ENCODE measurements at places on chromosomes 2 and 18.

- DNase-seq: no peak
Observed at GRCh38 chr18:53747663-53748160, 476.8 kb downstream of the MBD2 start.

GRCh38 chr2:118119761-118120400, 31.6 kb downstream of the INSIG2 start:
- no peak for DNase-seq

DNA sequence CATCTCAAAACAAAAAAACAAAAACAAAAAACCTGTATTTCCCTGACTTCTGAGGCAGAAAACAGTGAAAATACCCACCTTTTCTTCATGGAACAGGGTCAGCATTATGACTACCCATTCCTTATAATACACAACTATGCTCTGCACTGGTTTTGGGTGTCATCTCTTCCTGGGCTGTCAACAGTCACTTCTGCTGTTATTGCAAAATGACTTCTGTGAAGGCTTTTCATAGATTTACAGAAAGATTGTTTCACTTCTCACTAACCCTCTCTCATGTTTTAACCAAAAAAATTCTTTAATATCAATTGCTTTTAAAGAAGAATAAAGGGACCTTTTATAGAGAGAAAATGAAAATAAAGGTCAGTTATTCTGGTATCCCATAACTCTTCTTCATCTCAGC, 26.5 kb upstream of the PIK3C3 start:
- DNase-seq: no peak

DNA sequence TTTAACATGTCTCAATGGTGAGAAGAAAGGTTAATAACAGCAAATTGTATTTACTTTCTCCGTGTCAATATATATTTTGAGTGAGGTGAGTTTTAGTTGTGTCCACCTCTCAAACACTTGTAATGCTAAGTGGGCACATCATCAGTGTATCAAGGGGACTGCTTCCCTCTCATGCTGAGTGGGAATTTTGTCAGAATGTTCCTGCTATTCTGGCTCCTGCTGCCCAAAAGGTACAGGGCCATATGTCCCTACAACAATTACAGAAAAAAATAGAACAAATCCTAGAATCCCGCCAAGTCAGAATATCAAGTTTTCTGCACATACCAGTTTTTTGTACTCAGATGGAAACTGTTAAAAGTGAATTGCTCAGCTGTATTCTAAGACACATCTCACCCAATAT, 5.4 kb upstream of the CERKL start:
- DNase-seq: no peak

DNA sequence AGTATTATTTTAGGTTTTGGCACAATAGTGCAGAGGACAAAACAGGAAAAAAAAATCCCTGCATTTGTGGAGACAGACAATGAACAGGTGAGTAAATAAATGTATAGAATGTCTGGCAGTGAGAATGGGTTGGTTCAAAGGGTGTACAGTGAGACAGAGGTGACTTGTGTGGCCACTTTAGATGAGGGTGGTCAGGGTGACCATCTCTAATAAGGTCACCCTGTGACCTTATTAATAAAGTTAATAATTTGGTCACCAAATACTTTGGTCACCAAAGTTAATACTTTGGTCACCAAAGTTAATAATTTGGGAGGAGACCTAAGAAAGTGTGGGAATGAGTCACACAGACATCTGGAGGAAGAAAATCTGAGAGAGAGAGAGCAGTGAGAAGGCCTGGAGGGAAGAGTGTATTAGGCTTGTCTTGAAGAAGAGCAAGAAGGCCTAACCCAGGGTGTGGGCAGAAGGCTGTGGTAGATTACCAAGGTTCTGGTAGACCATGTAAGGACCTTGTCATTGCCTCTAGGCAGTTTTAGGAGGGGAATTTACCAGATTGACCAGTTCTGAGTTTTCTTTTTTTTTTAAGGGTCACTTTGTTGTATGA, 1368.4 kb upstream of the CELF4 start:
- no peak for DNase-seq

Measured in left hindlimb (tissue), 1 donor.